Stimulated activated CD8-positive, alpha-beta memory T cell treated with anti-CD3 and anti-CD28 coated beads, Interleukin-2, amount 100 ng/mL, for 48 hours (primary cell): ENCODE measurements at places on chromosomes 1 and 21.

GRCh38 chr1:169027607-169028320 lies 78.7 kb upstream of the ATP1B1 start:
- no peak for DNase-seq

- DNase-seq: no peak
These were observed 47.4 kb upstream of the DOCK7 start for GRCh38 chr1:62735491-62736171.

DNA sequence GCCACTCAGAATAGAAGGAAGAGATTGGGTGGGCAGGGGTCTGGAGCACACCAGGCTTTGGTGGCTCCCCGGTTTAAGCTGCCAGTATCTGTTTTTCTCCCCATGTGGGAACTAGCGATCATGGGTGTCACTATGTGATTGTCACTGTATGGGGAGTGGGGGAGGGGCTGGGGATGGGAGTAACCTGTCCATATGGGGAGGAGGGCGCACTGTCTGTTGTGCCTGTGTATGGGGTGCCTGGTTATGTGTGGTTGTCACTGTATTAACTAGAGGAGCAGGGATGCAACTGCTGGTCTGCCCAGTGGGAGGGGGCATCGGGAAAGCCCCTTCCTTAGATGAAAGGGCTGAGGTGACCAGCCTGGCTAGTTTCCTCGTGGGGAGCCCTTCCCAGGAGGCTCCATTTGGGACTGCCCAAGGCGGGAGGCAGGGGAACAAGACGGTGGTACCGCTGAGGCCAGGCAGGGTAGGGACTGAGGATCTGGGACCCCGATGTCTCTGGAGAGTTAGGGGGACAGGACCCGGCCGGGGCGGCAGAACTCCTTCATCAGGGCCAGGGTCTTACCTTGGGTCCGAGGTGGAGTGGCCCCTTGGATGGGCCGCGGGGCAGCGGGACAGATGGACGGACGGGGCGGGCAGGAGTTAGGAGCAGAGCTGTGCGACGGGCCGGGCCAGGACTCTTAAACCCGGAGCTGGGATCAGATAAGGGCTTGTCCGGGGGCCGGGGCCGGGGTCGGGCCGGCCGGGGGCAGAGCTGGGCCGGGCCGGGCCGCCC lies at the start of gene KCNJ10:
Gene KCNJ10 (minus strand): TSS at position 701 of the 772 bp plus-strand sequence. CDS start 27,628 bp downstream, outside the sequence.
- no peak for DNase-seq

GRCh38 chr1:31412732-31413404 lies at the start of gene SERINC2:
Gene SERINC2, plus strand, starts transcription at chr1:31413213. Its CDS starts 53 bp downstream, at chr1:31413266.
- DNase-seq: no peak

- DNase-seq: no peak
These were observed 9.5 kb downstream of the DSCAM start for GRCh38 chr21:40837456-40837855.

DNA sequence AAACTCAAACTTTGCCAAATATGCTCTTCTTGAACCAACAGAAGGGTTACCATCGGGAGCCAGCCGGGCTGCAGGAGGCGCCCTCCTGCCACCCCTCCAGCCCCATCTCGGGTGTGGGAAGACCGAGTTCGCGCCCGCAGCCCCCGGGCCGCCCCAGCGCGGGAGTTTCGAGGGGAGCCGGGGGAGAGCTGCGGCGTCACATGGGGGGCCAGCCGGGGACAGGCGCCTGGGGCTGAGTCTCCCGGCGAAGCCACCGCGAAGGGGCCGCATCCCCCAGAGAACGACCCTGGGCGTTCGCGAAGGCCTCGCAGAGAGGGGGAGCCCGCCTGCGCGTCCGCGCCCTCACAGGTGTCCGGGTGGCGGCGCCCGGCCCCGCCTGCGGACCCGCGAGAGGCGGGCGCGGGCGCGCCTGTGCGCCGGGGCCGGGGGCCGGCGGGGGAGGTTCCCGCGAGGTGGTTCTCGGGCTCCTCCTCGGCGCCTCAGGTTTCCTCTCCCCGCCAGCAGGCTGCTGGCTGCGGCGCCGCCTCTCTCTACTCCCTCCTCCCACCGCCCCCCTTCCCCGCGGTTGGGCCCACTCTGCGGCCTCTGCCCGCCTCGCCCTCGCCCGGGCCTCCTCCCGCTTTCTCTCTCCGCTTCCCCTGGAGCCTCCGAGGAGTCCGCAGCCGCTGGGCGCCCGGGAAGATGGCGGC lies at the start of gene RAVER2:
Gene RAVER2 (plus strand): TSS at position 584 of the 689 bp plus-strand sequence. CDS start 98 bp downstream, at position 682.
- peak; percentile 37 for DNase-seq

GRCh38 chr1:87965193-87965592 lies 636.5 kb downstream of the LMO4 start:
- no peak for DNase-seq

GRCh38 chr21:39681845-39682244 lies 63.1 kb upstream of the IGSF5 start:
- no peak for DNase-seq

- no peak for DNase-seq
These were observed 712 bp downstream of the TEKT2 start for GRCh38 chr1:36084497-36085115.

DNA sequence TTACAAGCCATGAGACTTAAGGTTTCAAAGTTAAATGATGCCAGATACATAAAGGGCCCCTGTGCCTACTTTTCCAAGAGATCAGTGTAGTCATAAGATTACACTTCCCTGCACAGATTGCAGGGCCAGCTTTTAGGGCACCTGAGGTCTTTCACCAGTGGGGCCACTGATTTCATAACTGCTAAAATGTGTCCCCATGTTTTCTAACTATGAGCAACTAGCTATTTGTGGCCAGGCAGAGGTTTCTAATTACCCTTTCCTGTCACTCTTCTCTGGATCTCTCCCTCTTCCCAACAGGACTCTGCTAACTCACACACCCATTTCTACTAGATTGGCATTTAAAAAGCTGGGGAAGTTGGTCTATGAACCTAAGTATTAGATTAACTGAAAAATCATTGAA lies 207.1 kb upstream of the SGIP1 start:
- no peak for DNase-seq

DNA sequence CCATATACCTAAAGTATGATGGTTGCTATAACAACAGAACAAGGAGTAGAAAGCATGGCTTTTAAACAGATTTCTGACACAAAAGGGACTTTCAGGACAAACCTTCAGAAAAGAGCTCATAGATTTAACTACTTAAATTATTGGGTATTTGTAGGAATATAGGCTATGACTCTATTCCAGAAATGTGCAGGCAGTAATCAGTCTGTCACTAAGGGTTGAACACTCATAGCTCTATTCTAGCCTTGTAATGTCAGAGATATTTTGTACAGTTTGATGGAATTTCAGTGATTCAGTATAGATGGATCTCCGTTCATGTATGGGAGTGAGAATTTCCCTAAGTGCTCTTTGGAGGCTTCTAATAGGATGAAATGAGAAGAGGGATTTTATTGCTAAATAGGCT lies 82.8 kb downstream of the EXTL2 start:
- DNase-seq: no peak

GRCh38 chr1:7921796-7922195 lies 18.8 kb downstream of the TNFRSF9 start:
- DNase-seq: no peak

- no peak for DNase-seq
These were observed 139.5 kb downstream of the CNIH3 start for GRCh38 chr1:224755586-224755985.

GRCh38 chr1:48876330-48876785 lies 99.7 kb upstream of the BEND5 start:
- DNase-seq: no peak

DNA sequence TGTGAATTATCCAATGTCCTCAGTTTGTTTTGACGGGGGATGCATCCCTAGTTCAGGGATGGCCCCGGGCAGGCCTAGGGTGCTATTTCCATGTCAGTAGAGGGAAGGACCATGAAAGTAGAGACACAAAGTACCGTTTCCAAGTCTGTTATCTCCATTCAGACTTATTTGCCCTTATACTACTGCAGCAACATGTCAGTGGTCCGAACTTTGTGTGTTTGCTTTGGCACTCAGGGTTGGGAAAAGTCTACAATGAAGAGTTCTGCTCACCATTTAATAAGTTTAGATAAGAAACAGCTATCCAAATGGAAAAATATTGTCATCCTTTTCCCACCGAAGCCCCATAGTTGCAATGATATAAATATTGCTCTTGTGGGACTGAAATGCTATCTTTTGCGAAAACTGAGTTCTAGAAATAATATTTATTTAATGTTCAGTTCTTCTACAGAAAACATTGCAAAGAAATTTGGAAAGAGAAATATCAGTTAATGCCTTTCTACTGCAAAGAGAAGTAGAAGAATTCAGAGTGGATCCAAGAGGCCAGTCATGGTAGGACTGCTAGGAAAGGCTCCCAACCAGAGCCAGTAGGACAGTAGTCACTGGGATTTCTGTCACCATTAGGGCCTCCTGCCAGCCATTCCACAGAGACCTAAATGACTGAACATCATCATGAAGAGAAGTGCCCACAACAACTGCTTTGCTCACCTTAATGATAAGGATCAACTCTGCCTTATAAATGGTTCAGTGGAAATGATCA lies 11.5 kb upstream of the AGT start:
- DNase-seq: no peak

DNA sequence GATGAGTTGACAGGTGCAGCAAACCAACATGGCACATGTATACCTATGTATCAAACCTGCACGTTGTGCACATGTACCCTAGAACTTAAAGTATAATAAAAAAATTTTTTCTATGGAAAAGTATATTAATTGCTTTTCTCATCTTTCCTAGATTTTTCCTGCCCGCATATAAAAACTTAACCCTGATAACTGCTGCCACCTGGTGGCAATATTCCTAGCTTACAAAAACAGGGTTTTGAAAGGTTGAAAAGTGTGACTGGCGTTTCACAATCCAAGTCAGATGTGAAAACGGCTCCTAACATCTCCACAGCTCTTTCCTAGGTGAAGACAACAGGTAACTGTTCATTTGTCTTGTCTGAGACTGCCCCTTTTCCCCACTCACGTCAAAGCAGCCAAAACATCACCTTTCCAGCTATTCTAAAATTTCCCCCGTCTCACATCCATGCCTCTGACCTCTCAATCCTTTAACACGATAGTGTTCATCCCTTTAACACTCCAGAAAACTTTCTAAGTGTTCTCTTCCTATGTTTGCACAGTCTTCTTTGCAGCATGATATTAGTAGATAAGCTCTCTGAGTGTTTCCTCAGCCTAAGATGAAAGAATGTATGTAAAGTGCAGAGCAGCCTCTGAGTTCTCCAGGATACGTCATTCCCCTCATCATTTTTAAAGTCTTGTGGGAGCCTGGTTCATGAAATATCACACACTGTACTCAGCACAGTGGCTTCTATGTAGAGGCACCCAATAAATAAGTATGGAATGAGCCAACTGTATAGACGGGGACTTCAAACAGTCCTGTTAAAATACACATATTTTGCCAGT lies 27.5 kb downstream of the OVGP1 start:
- no peak for DNase-seq

DNA sequence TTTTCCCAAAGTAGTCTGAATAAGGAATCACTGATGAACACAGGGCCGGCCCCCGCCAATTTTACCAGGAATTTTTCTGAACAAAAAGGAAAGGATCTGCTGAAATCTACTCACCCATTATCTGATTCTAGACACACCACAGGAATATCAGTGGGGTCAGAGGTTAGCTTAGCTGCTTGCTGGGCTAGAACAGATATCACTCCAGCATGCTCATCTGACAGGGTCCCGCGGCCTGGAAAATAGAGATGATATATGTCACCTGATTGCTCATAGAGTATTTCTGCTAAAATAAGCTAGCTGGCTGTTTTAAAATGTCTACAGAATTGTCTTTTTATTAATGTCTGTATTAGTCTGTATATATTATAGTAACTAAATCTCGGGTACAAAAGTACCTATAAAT lies 3.7 kb downstream of the LAMTOR5 start:
- DNase-seq: no peak

DNA sequence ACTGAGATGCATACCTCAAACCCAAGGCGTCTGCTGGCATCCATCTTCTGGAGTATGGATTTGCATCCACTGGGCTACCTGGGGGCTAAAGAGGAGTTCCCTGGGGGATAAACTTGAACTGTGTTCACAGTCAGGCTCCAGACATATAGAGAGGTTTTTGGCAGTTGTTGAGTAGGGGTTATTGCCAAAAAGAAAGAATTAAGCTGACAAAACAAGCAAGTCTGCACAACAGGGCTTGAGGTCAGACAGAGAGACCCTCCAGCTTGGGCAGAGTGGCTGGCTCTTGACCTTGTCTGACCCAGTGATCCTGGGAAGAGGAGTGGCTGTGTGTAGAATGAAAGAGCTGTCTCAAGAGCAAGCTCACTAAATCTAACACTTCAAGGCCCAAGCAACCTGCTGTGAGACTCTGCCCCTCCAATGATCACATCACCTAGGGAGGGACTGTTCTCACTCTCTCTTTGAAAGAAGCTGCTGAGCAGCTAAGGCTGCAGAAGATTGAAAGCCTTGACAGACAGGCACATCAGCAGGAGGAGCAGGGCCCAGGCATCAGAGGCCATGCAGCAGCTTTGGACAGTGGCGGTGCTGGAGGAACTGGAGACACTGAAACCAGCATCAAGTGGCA lies 61.5 kb downstream of the SYT2 start:
- no peak for DNase-seq

- DNase-seq: no peak
These were observed 12.5 kb downstream of the ESRRG start for GRCh38 chr1:216710598-216711333.

- DNase-seq: no peak
These were observed 1.4 kb downstream of the WDTC1 start for GRCh38 chr1:27235827-27236226.

DNA sequence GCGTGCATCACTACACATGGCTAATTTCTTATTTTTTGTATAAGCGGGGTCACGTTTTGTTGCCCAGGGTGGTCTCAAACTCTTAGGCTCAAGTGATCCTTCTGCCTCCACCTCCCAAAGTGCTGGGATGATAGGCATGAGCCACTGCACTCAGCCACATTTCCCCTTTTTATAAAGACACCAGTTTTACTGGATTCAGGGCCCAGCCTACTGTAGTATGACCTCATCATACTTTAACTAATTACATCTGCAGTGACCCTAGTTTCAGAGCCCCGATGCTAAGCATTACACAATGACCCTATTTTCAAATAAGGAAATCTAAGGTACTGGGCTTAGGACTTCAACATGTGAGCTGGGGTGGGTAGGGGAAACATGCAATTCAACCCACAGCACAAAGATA lies 31.8 kb upstream of the ENAH start:
- no peak for DNase-seq
